Fibroblast of lung (primary cell): ENCODE measurements at places on chromosomes 5 and 9. TPM values are rescaled to one million over a fixed set of nuclear protein-coding genes. Genes with fewer than 3 reads are reported as not detected.

DNA sequence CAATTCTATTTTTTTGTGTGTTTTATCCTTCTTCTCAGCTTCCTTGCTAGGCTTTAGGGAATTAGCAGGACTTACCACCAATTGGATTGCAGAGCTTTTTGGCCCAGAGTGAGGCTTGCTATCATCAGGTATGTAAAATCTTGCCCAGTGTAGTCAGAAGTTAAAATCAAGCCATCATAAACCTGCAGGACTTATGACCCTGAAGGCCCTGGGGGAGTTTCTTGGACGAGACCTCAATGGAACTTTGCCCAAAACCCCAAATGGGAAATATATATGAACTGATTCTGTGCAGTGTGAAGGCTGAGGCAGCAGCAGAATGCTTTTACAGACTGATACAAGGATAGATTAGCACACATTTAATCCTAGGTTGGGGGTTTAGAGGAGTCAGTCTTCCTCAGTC, 287.0 kb downstream of the SH3GL2 start:
- DNase-seq = no peak
- no peak overlapping the region for H3K27ac ChIP-seq
- H3K4me1 ChIP-seq = no peaks in the 10 kb centered on the region
- H3K27me3 ChIP-seq = no peaks in the 10 kb centered on the region

GRCh38 chr9:128339761-128340690, at the start of gene SLC27A4:
Gene SLC27A4, plus strand, starts transcription at chr9:128340527. Its CDS starts 2,606 bp downstream, at chr9:128343133.
- peaks cover 4% of the 10 kb centered on the region for H3K36me3 ChIP-seq
- peak within 1 kb of the TSS; percentile 86 for H3K4me3 ChIP-seq
- no peaks in the 10 kb centered on the region for H3K27me3 ChIP-seq
- peak; percentile 78 for DNase-seq
- H3K4me1 ChIP-seq = peaks cover 2% of the 10 kb centered on the region
- H3K27ac ChIP-seq = peak within 1 kb of the TSS; percentile 47

GRCh38 chr9:124210697-124211096, 47.1 kb upstream of the NEK6 start:
- H3K4me1 ChIP-seq = no peaks in the 10 kb centered on the region
- H3K36me3 ChIP-seq = no peaks in the 10 kb centered on the region
- peaks cover 12% of the 10 kb centered on the region for H3K27me3 ChIP-seq
- no peak overlapping the region for H3K4me3 ChIP-seq
- H3K27ac ChIP-seq = no peak overlapping the region

DNA sequence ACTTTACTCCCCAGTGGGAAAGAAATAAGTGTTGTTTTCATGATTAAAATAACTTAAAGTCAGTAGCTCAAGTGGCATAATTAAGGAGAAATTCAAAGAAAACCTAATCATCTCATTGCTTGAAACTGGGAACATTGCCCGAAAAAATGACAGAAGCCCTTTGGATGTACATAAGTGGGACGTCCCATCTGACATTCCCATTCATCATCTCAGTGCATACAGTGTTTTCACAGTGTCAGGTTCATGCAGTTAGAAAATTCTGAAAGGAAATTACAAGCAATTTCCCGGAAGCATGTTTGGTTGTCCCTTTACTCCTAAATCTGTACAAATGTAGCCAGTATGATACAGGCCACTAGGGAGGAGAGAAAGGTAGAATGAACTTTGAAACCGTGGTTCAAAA, 95.6 kb downstream of the ADAMTS16 start:
- H3K27me3 ChIP-seq = no peaks in the 10 kb centered on the region
- H3K4me1 ChIP-seq = no peaks in the 10 kb centered on the region

GRCh38 chr5:171342362-171343111, 33.5 kb downstream of the TLX3 start:
- peak; percentile 74 for DNase-seq
- no peaks in the 10 kb centered on the region for H3K27me3 ChIP-seq
- H3K4me1 ChIP-seq = no peaks in the 10 kb centered on the region
- H3K27ac ChIP-seq = no peak overlapping the region
- H3K36me3 ChIP-seq = no peaks in the 10 kb centered on the region

GRCh38 chr9:107213561-107214028, 69.5 kb upstream of the RAD23B start:
- H3K27me3 ChIP-seq = no peaks in the 10 kb centered on the region
- DNase-seq = peak; percentile 94
- H3K27ac ChIP-seq = peak overlapping the region; percentile 75
- no peak overlapping the region for H3K4me3 ChIP-seq
- H3K4me1 ChIP-seq = peaks cover 10% of the 10 kb centered on the region

- no peaks in the 10 kb centered on the region for H3K36me3 ChIP-seq
- peak within 1 kb of the TSS; percentile 72 for H3K27ac ChIP-seq
- no peaks in the 10 kb centered on the region for H3K27me3 ChIP-seq
Observed at GRCh38 chr9:114387680-114388356, at the start of gene AKNA. Gene AKNA, minus strand, starts transcription at chr9:114387982. Its CDS starts 6,649 bp downstream, at chr9:114381333.

DNA sequence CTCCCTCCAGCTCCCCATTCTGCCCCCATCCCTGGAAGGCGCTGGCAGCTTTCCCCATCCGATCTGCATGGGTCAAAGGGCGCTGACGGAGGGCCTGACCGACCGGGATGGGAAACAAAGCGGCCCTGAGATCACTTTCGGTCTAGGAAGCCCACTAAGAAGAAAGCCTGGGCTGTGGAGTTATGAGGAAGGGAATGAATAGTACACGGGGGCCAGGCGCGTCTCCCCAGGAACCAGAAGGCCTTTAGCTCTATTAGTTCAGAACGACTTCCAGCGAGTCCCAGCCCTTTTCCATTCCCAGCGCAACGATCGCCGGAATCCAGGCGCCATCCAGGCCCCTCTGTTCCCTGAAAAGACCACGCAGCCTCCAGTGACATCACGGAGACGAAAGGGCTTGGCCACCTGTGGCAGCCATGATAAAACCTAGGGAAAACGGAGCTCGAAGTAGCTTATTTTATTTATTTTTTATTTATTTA, 70.1 kb upstream of the CCDC180 start:
- H3K4me1 ChIP-seq = no peaks in the 10 kb centered on the region
- no peak for DNase-seq
- H3K27ac ChIP-seq = no peak overlapping the region

- H3K27me3 ChIP-seq = peaks cover 24% of the 10 kb centered on the region
- H3K4me1 ChIP-seq = peaks cover 12% of the 10 kb centered on the region
- H3K4me3 ChIP-seq = peak overlapping the region; percentile 14
- no peak overlapping the region for H3K27ac ChIP-seq
- H3K36me3 ChIP-seq = no peaks in the 10 kb centered on the region
- no peak for DNase-seq
Observed at GRCh38 chr9:137302449-137303150, 529 bp upstream of the NRARP start.

DNA sequence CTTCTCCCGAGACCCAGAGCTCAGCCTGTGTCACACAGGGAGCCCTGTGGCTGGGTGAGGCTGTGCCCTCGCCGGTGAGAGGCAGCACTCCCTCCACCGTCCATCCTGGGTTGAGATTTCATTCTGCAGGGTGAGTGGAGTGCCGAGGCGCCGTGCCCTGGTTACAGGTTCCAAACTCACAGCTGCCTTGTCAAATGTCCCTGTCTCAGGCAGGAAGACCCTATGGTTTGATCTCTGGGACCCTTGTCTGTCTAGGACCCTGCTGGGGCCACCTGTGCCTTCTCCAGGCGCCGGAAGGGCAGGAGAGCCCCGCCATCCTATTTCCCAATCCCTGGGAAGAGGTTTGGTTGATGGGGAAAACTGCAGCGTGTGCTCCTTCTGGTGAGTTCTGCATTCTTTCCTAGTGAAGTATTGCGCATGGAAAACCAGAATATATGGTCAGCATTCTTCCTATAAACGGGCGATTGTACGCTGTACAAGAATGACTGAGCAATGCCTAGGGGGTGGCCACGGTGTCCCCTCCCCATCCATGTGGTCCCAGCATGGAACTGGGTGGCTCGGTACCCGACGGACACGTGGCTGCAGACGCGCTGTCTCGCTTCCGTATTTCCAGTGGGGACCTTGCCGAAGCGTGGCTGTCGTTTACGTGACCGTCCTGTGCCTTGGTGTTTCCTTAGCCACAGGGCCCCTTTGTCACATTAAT, 95.9 kb upstream of the COL5A1 start:
- no peaks in the 10 kb centered on the region for H3K27me3 ChIP-seq
- peak overlapping the region; percentile 74 for H3K27ac ChIP-seq
- no peaks in the 10 kb centered on the region for H3K36me3 ChIP-seq
- peaks cover 11% of the 10 kb centered on the region for H3K4me1 ChIP-seq
- peak; percentile 91 for DNase-seq

DNA sequence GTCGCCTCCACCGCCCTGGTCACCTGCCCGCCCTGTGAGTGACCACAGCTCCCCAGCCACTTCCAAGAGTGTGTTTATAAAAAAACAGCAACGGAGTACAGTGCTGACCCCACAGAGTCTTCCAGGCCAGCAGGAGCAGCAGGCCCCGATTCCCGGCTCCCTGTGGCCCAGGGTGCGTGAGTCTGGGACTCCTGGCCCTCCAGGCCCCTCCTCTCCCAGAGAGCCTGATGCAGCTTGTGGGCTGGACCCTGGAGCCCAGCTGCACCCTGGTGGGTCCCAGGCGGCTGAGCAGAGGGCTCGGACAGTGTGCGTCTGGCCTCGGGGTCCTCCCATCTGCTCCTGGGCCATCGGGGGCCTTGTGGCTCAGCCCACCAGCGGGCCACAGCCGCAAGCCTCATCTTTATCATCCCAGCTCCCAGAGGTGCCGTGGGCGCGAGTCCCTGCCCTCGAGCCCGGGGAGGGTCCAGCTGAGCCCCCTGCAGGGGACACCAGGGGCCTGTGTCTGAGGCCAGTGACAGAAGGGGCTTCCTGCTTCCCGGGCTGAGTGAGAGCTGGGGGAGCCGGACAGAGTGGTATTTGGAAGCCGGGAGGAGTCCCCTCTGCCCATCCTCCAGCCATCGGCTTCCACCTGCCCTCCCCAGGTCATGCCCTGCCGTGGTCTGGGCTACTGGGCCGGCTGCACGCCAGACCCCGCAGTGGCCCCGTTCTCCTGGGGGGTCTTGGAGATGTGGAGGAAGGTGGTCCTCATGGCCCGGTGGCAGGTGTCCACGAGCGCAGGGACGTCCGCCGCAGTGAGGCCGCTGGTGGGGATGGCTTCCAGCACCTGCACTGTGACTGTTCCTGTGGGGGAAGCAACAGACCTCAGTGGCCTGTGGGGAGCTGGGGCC, 10.6 kb downstream of the EGFL7 start:
- H3K4me1 ChIP-seq = no peaks in the 10 kb centered on the region
- H3K4me3 ChIP-seq = no peak overlapping the region
- no peak for DNase-seq
- peaks cover 5% of the 10 kb centered on the region for H3K36me3 ChIP-seq
- H3K27ac ChIP-seq = no peak overlapping the region
- no peaks in the 10 kb centered on the region for H3K27me3 ChIP-seq

- H3K27ac ChIP-seq = no peak overlapping the region
- H3K36me3 ChIP-seq = no peaks in the 10 kb centered on the region
- no peak overlapping the region for H3K4me3 ChIP-seq
- DNase-seq = no peak
- no peaks in the 10 kb centered on the region for H3K4me1 ChIP-seq
Observed at GRCh38 chr9:94112716-94113465, 28.6 kb downstream of the PTPDC1 start.

- H3K27me3 ChIP-seq = peaks cover 4% of the 10 kb centered on the region
- H3K4me1 ChIP-seq = no peaks in the 10 kb centered on the region
- no peak overlapping the region for H3K27ac ChIP-seq
- H3K4me3 ChIP-seq = no peak overlapping the region
Observed at GRCh38 chr9:34869390-34869789, 88.7 kb upstream of the PHF24 start.

GRCh38 chr5:56307714-56308333, 74.7 kb upstream of the ANKRD55 start:
- no peak overlapping the region for H3K27ac ChIP-seq

GRCh38 chr5:154647114-154647760, 107.9 kb upstream of the LARP1 start:
- H3K4me1 ChIP-seq = peaks cover 3% of the 10 kb centered on the region
- no peaks in the 10 kb centered on the region for H3K27me3 ChIP-seq
- DNase-seq = peak; percentile 14
- H3K27ac ChIP-seq = no peak overlapping the region
- peak overlapping the region; percentile 22 for H3K4me3 ChIP-seq

DNA sequence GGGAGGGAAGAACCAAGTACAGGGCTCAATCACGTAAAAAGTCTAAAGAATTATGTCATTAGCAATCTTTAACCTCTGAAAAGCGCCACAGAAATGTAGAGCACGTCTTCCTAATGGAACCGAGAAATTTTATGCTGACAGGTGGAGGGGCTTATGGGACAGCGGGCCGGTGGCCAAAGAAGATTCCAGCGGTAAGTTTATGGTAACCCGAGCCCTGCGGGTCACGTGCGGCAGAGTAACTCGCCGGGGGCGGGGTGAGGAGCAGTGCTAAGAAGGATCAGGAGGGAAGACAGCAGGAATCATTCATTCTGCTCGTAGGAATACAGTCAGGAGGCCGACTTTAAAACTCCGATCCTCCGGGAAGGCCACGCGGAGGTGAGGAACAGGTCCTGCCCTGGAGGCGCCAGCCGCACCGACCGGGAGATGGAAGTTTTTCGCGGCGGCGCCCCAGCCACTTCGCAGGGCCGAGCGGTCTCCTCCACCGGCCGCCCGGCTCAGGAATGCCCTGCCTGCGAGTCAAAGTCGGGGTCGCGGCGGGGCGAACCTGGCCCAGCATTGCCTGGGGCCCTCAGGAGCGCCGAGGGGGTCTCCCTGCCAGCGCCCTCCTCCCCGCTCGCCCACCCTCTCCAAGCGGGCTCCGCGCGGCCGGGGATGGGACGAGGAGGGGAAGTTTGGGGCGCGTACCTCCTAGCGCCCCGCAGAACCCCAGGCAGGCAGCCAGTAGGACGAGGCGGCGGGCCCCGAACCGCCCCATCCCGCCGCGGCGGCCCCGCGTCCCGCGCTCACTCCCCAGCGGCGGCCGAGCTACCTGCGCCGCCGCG, 101.8 kb downstream of the ESM1 start:
- no peaks in the 10 kb centered on the region for H3K36me3 ChIP-seq
- H3K4me3 ChIP-seq = peak overlapping the region; percentile 39
- DNase-seq = peak; percentile 74
- peaks cover 2% of the 10 kb centered on the region for H3K27me3 ChIP-seq

The PDE8B gene
- 0.17 and 0.26 TPM in 2 replicates for total RNA-seq

The SETX gene
- 78.1 and 78.3 TPM in 2 replicates for total RNA-seq

The ARL14EPL gene
- total RNA-seq = not detected in 2 replicates

The FOXD1 gene
- total RNA-seq = 0.77 and 1.5 TPM in 2 replicates

The PCDHB4 gene
- total RNA-seq = 0.50 and 0.51 TPM in 2 replicates

The SPAG8 gene
- total RNA-seq = 1.0 and 1.3 TPM in 2 replicates

The IL3 gene
- not detected in 2 replicates for total RNA-seq

The PLPP1 gene
- 51.4 and 73.5 TPM in 2 replicates for total RNA-seq

The SPINK5 gene
- total RNA-seq = not detected in 2 replicates

The SLC36A3 gene
- total RNA-seq = not detected in 2 replicates
